Activated T-cell treated with anti-CD3 and anti-CD28 coated beads for 48 hours (primary cell): ENCODE measurements at places on chromosomes 13 and 19.

GRCh38 chr13:19068691-19069090 lies 112.9 kb downstream of the TUBA3C start:
- DNase-seq = no peak

DNA sequence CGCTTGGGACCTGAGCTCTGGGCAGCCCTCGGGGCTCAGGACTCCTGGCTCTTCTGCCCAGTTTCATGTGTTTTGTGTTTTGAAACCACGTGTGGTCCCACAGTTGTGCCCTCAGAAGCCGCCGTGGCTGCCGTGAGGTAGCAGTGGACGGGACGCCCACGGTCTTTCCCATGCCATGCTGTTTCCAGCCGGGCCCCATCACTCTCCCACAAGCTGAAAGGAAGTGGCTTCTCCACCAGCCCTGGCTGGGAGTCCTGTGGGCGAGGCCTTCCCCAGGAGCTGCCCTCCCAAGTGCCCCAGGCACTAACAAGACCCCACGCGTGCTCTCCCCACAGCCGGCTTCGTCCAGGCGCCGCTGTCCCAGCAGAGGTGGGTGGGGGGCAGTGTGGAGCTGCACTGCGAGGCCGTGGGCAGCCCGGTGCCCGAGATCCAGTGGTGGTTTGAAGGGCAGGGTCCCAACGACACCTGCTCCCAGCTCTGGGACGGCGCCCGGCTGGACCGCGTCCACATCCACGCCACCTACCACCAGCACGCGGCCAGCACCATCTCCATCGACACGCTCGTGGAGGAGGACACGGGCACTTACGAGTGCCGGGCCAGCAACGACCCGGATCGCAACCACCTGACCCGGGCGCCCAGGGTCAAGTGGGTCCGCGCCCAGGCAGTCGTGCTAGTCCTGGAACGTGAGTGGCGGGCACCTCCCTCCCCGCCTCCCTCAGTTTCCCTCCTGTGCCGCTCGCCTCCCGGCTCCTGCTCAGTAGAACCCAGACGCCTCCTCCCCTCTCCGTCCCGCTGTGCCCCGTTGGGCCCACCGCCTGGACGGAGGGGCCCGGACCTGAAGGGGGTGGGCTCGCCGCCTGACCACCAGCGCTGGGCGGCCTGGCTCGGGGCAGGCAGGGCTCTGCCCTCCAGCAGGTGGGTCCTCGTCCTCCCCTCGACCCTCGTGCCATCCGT lies 5.3 kb downstream of the BSG start:
- DNase-seq = no peak

- no peak for DNase-seq
Measured at GRCh38 chr13:23254506-23254905, 73.7 kb downstream of the SGCG start.

- no peak for DNase-seq
Measured at GRCh38 chr13:52835071-52835839, 13.2 kb downstream of the PCDH8 start.

DNA sequence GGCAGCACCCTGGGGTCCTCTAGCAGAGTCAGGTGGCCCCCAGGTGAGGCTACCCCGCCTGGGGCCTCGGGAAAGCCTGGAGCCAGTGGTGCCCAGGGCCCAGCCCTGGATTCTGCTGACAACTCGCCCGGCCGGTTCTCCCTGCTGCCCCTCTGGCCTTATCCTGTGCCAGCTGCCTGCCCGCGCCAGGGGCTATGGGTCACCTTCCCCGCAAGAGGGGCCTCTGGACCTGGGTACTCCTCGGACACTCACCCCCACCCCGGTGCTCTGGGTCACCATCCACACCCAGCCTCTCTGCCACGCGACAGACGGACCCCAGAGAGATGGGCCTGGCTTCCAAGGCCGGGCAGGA lies 24.0 kb downstream of the ZBTB7A start:
- DNase-seq = no peak

DNA sequence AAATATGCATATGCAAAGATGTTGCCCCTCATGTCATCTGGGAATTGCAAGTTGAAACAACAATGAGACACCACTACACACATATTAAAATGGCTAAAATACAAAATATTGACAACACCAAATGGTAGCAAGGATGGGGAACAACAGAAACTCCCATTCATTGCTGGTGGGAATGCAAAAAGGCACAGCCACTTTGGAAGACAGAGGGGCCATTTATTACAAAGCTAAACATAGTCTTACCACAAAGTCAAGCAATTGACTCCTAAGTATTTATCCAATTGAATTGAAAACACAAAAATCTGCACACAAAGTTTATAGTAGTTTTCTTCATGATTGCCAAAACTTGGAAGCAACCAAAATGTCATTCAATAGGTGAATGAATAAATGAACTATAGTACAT lies 6.1 kb upstream of the SERPINE3 start:
- no peak for DNase-seq
